ENCODE measurements at places on chromosomes 1 and 21.

DNA sequence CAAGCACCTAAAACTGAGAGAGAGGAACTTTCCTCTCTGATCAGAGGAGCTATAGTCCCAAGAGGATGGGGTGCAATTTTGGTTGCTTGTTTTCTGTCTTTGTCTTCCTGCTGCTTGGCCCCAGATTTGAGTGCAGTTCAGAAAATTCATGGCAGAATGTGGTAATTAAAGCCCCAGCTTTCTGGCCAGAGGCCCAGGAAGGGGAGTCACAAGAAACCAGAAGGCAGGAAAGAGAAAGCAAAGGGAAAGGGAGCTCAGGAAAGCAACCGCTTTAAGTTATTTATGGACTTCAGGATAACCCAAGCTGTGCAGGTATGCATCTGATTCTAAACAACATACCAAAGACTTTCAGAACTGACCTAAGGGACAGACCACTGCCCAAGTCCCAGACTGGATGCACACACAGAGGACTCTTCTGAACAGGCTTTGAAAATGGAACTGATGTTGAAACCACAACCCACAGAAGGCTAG, 88.8 kb downstream of the ST3GAL3 start:
- DNase-seq, result no peak

GRCh38 chr1:178093951-178094738, at the start of gene RASAL2:
TSS of gene RASAL2 (plus strand) at chr1:178094104. CDS start at chr1:178094493, 389 bp downstream.
- DNase-seq, result peak; percentile 69

GRCh38 chr1:178938101-178938958, 67.5 kb upstream of the ANGPTL1 start:
- DNase-seq, result no peak

DNA sequence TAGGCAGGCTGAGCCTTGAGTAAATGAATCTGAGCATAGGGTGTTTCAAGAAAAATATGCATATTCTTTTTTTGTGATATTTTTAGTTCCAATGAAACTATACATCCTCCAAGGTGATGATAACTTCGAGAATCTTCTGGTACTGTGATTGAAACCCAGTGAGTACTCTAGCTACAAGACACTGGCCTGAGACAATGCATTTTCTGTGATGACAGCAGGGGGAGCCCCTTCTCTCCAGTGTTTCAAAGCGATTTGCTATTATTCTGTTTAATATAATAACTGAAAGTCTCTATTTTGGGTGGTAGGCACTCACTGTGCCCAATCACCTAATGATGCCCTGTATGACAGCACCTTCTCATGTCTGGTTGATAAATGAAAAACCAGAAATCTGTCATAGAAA, 12.1 kb downstream of the IRF2BP2 start:
- no peak for DNase-seq

GRCh38 chr1:200311256-200311655, 98.6 kb downstream of the ZNF281 start:
- DNase-seq, result no peak
